ENCODE measurements at places on chromosomes 16 and 17.

DNA sequence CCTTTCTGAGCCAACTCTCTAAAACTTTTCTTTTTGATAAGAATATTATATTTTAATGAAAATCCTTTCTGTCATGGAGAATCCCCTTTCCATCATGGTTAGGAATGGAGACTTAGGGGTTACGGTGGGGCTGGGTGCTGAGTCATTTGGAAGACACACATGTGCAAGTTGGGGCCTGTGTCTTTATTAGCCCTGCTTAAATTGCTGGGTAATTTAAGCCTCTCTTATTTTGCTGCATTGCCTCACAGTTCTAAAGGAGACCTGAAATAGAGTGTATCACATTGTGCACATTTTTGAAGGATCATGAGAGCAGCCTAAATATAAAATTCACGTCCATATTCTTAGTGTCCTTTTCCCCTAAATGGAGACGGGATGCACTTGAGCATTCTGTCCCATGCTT is 61.8 kb upstream of the RBFOX1 start:
- DNase-seq: no peak

DNA sequence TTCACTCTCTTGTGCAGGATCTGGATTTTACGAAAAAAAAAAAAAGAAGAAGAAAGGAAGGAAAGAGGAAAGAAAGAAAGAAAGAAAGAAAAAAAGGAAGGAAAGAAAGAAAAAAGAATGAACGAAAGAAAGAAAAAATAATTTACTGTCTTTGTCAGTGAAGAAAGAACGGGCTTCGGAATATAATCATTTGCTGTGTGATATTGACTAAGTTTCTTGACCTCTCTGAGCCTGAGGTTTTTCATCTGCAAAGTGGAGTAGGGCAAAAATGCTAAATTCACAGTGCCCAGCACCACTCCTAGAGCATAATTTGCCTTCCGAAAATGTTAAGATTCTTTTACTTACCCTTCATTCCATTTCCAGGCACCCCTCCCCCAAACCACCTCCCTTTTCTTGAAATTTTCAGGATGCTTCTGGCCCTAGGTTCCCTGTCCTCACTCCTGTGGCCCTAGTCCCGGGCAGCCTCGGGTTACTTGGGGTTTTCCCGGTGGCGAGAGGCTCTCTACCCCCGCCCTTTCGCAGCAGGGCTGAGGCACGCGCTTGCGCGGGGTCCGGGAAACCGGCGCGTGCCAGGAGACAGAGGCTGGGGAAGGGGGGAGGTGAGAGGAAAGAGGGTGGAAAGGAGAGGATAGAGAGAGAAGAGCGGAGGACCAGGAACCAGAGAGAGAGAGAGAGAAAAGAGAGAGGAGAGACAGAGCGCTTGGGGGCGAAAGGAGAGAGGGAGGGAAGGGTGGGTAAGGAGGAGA is at the start of gene CNTNAP1:
CNTNAP1 (plus strand) TSS at position 556 of the 746 bp plus-strand sequence. CDS start 299 bp downstream, outside the sequence.
- DNase-seq: peak; percentile 57

DNA sequence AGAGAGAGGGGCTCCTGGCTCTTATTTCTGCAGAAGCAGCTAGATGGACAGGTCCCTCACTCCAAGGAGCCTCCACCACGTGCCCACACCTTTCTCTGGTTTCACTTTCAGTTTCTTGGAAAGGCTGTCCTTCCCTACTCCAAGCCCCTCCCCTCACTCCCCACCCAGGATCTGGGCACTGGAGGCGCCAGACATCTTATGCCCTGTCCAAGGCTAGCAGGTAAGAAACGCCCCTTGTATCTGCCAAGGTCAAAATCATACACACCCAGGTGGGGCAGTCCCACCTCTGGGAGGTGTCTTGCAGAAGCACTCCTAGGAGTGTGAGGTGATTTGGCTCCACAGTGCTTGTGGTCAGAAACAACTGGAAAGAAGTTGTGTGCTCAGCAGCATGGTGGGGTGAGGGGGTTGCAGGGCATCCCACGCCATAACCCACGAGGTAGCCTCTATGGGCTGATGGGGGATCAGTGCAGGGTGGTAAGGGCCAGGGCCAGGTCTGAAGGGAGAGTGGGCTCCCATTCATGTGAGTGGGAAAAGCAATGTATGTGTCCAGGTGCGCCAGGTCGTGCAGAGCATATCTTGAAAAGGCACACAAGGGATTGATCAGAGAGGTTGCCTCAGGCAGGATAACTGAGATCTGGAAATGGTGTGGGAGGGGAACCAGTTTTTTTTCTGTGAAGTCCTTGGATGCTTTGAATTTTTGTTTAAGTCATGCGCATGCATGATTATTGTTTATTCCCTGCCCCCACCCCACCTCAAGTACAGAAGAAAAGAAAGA is 31.8 kb upstream of the PRM1 start:
- DNase-seq: peak; percentile 81

DNA sequence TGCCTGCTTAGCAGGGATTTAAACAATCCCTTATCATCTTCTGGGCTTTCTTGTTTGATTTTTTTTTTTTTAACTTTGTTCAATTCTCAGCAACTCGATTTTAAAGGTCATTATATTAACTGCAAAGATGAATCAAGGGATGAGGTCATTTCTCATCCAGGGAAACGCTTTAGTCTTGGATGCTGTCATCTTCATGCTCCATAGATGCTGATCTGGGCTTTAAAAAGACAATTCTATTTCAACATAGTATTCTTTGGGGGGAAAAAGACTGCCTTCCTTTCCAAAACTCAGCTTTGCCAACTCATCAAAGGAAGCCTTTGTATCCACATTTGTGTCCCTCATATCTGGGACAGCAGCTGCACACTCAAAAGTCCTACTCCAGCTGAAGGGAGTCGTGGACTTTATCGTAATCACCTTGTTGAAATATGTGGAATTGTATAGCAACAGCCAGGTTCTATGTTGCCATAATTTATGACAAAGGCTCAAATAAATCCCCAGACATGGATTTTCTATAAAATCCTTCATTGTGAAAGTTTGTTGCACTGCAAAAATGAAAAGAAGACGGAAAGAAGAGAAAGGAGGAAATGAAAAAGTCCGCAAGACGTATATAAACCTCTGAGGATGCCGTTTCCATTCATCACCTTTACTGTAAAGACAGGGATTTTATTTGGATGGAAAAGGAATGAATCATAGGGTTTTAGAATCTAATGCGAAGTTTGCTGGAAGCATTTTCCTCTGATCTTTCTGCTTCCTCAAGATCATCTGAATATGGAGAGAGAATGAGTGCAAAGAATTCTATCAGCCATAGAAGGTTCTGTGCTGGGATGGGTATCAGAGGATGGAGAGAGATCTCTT is 48.6 kb upstream of the XYLT1 start:
- no peak for DNase-seq

DNA sequence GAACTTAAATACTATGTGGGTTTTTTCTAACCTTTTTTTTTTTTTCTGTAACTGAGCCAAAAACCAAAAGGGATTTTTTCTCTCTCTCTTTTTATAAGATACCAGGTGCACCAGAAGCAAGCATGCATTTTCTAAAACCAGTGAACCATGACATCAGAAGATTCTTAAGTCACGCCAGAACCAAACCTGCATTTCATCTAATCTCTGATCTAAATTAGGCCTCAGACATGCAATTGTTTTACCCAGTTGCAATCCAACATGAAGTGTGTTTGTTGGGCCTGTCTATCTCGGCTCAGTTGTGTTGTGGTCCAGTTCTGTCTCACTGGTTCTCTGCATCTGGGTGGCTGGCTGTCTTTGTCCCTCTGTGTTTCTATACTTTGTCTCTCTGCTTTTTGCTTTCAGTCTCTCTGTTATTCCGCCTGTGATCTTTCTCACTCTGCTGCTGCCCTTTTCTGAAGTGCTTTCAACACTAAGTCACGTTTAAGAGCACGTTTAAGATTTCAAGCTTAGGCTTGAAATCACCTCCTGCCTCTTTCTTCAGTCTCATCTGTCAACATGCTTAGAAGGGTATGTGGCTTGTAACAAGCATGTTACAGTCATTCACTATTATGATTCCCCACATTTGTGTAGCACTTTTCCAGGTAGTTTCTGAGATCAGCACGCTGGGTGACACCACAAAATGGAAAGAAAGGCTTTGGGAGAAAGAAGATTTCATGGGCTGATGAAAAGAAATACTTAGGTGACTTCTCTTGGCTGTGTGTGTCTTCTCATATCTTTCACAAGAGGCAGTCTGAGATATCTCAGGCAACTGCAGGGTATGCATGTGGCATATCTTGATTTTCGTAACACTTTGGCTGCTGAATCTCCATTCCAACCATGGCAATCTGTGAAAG is 488.9 kb downstream of the SHISA9 start:
- no peak for DNase-seq

GRCh38 chr17:9798724-9799123 is 7.3 kb upstream of the DHRS7C start:
- no peak for DNase-seq

DNA sequence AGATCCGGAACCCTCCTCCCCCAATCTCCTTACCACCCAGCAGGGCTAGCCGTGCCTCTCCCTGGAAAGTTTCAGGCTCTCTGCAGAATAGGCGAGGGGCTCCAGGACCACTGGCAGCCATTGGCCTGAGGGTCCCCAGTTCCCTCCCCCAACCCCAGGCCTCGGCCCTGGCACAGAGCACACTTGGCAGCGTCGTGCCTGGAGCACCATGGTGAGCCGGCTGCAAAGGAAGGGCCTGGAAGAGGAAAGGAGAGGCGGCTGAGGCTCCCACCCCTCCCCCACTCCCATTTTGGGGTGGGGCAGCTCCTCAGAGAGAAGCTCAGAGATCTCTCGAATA is 369 bp upstream of the BTBD17 start:
- no peak for DNase-seq

- no peak for DNase-seq
Measured at GRCh38 chr16:27301236-27301861, 12.4 kb upstream of the IL4R start.

GRCh38 chr16:12300490-12300889 is 324.0 kb downstream of the SNX29 start:
- no peak for DNase-seq

DNA sequence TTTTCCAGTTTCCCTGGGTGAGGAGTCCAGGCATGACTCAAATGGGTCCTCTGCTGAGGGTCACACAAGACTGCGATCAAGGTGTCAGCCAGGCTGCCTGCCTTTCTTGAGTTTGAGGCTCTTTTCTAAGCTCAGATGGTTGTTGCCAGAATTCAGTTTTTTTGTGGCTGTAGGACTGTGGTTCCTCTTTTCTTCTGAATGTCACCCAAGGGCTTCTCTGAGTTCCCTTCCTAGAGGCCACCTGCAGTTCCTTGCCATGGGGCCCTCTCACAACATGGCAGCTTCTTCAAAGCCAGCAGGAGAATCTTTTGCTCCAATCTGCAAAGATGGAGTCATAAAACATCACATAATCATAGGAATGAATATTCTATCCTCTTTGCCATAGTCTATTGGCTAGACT is 17.5 kb downstream of the LIMD2 start:
- DNase-seq: no peak

- no peak for DNase-seq
Measured at GRCh38 chr16:69495821-69496220, 69.9 kb upstream of the NFAT5 start.

DNA sequence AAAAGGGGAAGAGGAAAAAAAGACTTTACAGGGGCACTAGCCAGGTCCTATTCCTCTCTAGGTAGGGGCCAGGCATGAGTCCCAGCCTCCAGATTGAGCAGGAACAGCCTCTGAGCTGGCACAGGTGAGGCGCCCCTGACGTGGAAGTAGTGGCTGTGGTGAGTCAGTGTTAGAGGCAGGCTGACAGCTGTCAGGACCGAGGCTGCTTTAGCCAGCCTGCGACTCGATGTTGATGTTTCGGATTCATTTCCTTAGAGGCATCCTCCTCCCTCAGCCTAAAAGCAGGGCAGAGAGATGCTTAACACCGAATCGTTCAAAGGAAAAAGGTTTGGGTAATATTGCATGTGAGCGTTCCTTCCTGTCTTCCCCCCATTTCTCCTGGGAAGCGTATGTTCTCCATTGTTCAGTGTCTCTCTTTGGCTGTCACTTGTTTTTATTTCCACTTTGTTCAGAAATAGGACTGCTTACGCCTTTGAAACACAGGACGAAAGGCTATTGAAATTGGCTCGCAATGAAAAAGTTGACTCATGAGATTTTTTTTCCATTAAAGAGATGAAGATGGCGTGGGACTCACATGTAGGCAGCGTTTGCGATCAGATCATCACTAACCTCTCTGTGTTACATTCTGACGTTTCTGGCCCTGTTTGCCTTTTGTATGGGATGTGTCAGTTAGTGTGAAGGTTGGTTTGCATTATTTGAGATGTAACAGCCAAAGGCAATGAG is 1.3 kb downstream of the KIAA0513 start:
- peak; percentile 76 for DNase-seq

DNA sequence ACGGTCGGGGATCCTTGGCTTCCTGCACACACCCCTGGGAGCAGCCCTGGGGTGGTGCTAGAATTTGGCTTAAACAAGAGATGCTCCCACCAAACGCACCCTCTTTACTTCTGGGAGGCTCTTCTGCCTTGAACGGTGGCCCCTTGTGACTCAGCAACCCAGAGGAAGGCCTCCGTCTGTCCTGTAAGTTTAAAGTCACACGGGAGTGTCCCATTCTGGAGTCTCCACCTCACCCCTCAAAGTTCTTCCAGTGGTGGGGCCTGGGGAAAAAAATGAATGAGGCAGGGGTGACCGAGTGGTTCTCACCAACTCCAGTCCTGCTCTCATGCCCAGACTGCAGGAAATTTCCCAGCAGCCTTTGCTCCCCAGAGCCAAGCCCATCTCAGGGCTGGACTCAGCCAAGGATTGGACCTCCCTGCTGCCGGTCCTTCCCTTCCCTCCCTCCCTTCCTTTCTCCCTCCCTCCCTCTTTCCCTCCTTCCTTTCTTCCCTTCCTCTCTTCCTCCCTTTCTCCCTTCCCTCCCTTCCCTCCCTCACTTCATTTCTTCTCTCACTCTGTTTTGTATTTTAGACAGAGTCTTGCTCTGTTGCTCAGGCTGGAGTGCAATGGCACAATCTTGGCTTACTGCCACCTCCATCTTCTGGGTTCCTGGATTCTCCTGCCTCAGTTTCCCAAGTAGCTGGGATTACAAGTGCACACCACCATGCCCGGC is 11.4 kb downstream of the ITGAD start:
- DNase-seq: no peak

DNA sequence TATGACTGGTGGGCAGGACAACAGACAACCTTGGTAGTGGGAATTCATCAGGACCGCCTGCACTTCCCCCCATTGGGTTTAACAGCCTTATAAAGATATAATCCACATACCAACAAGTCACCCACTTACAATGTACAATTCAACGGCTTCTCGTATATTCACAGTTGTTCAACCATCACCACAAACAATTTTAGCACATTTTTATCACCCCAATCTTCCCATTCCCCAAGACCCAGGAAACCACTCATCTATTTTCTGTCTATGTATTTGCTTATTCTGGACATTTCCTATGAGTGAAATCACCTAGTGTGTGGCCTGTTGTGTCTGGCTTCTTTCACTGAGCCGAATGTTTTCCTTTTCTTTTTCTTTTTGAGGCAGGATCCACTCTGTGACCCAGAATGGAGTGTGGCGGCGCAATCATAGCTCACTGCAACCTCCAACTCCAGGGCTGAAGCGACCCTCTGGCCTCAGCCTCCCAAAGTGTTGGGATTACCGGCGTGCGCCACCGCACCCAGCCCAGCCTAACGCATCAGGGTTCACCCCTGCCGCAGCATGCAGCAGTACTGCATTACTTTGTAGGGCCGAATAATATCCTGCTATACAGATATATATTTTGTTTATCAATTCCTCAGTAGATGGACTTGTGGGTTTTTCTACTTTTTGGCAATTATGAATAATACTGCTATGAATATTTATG is 10.9 kb downstream of the ANKS3 start:
- DNase-seq: no peak

- peak; percentile 76 for DNase-seq
Measured at GRCh38 chr16:71927383-71927782, 32.1 kb downstream of the IST1 start.

GRCh38 chr17:3213587-3213986 is 6.1 kb downstream of the OR1A1 start:
- no peak for DNase-seq

All from colonic mucosa (tissue), 4 donors.